ENCODE measurements at places on chromosomes 6 and 20.

GRCh38 chr20:25071734-25072133 is 10.2 kb downstream of the VSX1 start:
- DNase-seq, result no peak

DNA sequence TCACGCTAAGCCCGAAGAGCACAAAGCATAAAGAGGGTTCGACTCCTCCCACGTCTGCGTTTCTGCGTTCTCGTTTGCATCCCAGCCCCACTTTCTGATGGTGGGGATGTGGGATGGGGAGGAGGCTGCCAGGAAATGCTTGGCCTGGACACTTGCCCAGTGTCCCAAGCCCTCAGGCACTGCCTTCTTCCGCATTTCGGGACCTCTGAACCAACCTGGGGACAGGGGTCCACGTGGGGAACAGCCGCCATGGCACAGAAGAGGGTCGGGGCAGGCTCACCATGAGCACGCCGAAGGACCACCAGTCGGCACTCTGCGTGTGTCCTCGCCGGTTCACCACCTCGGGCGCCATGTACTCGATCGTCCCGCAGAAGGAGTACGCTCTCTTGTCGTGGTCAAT is 88.2 kb downstream of the RAMACL start:
- DNase-seq, result no peak

DNA sequence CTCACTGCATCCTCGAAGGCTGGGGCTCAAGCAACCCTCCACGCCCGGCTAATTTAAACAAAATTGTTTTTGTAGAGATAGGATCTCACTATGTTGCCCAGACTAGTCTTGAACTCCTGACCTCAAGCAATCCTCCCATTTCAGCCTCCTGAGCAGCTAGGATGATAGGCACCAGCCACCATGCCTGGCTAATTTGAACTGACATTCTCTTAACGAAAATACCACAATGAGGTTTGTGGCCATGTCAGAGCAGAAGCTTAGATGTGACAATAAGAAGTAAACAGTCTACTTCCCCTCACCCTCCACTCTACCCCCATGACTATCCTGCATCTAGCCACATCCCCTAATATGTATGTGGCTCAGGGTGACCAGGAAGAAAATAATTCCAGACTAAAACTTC is 74.8 kb upstream of the PLCB4 start:
- DNase-seq, result no peak

DNA sequence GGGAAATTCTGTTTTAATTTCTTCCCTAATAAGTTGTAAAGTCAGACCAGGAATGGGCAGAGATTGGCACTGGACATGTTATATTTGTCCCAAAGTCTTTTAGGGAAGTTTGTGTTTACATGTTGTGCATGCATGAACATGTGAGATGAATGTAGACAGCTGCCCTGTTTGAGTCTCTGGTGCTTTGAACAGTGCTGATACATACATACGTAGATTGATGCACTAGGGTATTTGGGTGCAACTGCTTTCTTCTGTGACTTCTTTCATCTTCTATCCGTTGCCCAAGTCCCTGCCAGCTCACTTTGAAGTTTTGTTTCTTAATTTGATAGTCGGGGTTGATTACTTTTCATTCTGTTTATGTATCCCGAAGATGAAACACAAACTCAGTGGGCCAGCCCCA is 200.6 kb downstream of the DTNBP1 start:
- no peak for DNase-seq

DNA sequence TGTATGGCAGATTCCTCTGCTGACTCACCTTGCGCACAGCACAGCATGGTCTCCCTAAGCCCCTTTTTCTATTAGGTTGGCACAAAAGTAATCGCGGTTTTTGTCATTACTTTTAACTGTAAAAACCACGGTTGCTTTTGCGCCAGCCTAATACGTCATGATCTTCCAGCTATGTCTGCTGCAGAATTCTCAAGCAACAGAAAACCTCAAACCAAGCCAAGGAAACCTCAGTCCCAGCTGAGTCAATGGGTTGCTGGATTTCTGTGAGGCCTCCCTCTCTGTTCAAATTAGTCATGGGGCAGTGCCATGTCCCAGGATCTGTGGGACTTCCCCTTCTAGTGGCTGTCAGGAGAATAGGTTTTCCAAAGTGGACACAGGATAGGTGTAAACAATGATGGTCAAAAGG is 15.7 kb upstream of the ENPP1 start:
- DNase-seq, result no peak

- peak; percentile 4 for DNase-seq
Measured at GRCh38 chr6:159762681-159763293, 942 bp downstream of the ACAT2 start.

DNA sequence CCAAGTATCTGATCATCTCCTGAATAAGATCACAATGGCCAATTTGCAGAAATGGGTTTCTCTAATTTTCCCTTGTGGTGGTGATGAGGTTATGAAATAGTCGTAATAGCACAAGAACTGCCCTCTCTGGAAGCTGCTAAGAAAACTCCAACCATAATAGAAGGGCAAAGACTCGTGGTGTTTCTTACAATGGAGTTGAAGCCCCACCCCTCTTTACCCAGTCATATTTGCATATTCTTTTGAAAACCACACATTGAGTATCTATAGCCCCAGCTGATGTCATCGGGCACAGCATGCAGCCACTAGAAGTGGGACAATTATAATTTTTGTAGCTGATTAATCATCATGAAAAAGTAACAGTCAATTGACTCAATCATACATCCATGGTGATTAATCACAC is 452.1 kb upstream of the POU3F2 start:
- DNase-seq, result no peak

GRCh38 chr20:56069016-56069415 is 63.7 kb upstream of the CBLN4 start:
- DNase-seq, result no peak

DNA sequence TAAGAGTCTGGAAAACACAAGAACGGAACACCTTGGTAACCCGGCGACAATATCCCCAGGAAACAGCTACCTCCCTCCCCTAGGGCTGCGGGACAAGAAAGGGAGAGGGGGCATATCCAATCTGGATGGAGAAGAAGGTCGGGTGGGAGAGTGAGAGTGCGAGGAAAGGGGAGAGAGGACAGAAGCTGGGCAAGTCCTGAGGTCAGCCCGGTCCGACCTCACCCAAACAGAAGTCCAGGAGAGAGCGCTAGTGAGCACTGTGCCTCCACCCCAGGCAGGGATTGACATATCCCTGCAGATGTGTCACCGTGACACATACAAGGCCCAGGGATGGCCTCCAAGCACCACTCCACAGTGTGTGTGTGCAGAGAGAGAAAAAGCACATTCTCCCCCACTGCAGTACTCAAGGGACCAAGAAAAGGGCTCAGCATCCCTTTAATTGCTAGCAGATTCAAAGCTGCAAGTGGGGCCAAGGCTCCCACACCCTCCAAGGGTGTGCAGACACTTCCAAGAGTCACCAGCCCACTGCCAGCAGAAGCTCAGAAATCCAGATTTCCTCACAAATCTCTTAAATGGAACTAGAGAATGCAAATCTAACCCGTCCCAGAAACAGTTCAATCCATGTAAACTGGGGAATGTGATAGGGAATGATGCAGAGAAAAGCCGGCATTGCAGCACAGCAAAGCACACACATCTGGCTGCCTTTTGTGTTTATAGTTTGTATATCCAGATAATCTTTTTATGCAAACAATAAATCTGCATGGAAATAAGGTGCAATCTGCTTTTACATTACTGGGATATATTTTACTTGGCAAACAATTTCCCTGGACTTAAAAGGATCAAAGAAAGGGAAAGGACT is 3.1 kb downstream of the PXDC1 start:
- DNase-seq, result no peak

- DNase-seq, result no peak
Measured at GRCh38 chr20:47266847-47267515, 89.5 kb downstream of the ZMYND8 start.

GRCh38 chr6:55758156-55758937 is 117.0 kb downstream of the BMP5 start:
- DNase-seq, result no peak

- no peak for DNase-seq
Measured at GRCh38 chr6:149560736-149561135, 5.4 kb upstream of the GINM1 start.

GRCh38 chr6:151284012-151284411 is 44.2 kb downstream of the AKAP12 start:
- no peak for DNase-seq

GRCh38 chr6:146041282-146041681 is 12.4 kb downstream of the GRM1 start:
- DNase-seq, result no peak

- no peak for DNase-seq
Measured at GRCh38 chr20:48603116-48603818, 224.5 kb downstream of the PREX1 start.

GRCh38 chr20:45358282-45359068 is 4.5 kb upstream of the SYS1 start:
- no peak for DNase-seq

GRCh38 chr6:11650025-11650696 is 112.6 kb downstream of the TMEM170B start:
- DNase-seq, result no peak

GRCh38 chr6:45467853-45468252 is 90.1 kb upstream of the SUPT3H start:
- DNase-seq, result no peak
